Aorta (tissue), 5 donors: ENCODE measurements at places on chromosomes 11 and 22. TPM values are rescaled to one million over a fixed set of nuclear protein-coding genes. Genes with fewer than 3 reads are reported as not detected.

Gene DEFB131B
- total RNA-seq, result not detected

Gene ANO9
- 1.3 TPM for total RNA-seq

Gene CNGA4
- total RNA-seq, result 0.33 TPM

Gene CHRM4
- not detected for total RNA-seq

DNA sequence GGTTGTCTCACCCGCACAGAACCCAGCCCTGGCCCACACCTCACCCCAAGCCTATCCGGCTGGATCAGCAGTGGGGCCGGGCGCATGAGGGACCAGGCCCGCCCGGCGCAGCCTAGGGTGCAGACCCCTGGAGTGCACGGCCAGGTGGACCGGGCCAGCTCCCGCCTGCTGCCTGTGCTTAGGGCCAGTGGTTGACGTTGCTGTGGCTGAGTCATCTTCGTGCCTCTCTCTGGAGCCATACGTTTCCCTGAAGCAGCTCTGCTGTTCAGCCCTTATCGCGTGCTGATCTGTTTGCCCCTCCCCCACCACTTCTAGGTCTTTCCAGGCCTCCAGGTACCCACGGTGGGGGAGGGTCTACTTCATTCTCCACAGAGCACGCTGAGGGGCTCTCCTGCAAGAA lies 39.5 kb downstream of the CDKN1C start:
- no peak for DNase-seq

- DNase-seq, result no peak
Measured at GRCh38 chr11:14371249-14371648, 12.3 kb upstream of the RRAS2 start.

DNA sequence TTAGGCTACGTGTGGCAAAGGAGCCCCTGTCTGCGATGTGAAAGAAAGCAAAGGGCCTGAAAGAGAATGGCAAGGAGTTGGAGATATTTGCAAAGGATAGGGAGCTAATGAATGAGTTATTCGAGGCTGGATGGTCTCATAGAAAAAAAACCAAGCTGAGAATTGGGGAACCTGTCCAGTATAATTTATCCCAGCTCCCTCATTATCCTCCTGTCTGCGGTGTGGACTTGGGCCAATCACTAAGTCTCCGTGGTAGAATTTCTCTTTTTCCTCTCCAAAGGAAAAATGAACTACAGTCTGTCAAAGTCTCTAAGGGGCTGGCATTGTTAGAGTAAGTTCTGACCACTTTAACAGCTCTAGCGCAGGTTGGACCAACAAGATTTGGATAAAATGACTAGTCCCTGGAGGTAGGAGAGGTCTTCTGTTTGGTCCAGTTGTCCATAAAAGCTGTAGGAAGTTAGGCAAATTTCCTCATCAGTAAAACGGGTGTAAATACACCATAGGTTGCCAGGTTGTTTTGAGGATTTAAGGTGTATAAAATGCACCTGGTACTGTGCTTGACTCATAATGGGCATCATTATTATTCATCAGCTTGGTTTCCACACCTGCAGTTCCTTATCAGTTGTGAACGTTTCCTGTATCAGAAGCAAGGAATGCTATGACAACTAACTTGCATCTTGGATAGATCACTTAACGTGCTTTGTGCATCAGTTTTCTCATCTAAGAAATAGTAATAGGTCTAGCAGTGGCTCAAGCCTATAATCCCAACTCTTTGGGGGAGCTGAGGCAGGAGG lies 10.3 kb upstream of the CDON start:
- DNase-seq, result no peak

DNA sequence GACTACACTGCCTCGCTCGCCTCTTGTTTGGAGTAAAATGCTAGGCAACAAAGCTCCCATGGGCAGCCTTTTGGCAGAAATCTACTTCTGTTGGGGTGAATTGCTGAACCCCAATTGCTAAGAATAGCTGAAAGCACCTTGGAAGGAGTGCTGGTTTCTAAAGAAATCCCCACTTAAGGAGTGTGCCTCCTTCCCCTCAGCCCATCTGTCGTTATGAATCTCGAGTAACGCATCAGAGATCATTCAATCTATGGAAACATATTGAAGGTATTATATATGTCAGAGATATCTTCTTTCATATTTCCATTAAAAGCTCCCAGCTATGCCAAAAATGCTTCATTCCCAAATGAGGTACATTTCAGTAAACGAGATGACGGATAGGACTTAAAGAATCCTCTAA lies 229.6 kb upstream of the BLID start:
- DNase-seq, result no peak

DNA sequence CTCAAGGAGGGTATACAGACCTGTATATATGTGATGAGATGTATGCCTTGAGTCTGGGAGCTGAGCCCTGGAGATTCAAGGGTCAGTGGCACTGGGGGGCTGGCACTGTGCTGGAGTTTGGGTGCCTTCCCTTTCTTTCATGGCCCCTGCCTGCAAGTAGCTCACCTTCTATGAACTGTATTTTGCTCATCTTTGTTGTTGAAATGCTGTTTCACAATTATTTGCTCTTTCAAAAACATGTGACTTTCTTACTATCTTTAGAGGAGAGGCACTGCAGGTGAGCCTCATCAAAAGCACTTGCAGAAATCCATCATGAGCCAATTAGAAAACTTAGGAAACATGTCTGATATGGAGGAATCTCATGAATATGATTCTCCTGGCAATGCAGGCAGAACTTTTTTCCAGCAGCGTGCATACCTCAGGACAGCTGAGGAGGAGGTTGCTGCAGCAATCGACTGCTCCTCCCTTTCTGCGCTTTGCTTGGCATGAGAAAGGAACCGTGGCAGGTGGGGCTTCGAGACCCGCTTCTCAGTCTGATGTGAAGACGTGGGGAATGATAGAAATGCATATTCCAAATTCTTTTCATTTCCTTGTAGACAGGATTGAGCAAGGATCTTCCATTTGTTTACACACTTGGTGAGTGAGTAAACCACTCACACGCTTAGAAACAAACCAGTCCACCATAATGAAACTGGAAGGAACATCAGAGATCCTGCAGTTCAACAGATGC lies 178.4 kb upstream of the E2F8 start:
- DNase-seq, result no peak

- DNase-seq, result no peak
Measured at GRCh38 chr11:8098879-8099278, 17.9 kb downstream of the TUB start.

- peak; percentile 34 for DNase-seq
Measured at GRCh38 chr11:8289492-8289918, 25.8 kb upstream of the LMO1 start.

- DNase-seq, result no peak
Measured at GRCh38 chr11:62172294-62172693, 17.7 kb upstream of the SCGB1D1 start.

DNA sequence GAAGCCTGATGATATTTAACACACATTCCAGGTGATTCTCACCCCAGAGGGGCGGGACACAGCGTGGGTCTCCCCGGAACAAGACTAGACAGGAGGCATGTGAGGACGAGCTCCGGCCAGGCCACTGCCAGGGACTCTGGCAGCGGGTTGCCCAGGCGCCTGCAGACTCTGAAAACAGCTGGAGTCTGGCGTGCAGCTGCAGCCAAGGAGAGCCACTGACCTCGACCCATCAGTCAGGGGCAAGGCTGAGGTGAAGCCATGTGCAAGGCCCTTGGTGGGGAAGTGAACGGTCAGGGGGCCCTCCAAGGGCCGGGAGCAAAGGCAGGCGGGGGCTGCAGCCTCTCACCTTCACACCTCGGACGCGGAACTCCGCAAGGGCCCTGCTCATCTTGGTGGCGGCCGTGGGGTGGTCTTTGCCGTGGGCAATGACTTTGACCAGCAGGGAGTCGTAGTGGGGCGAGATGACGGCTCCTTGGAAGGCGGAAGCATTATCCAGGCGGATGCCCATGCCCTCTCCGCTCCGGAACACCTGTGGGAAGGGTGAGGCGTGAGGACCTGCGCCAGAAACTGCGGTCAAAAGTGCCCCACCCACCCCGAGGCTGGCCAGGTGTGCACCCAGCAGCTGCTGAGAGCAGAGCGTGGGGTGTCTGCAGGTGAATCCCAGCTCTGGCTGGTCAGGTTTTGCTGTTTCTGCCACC lies 6.7 kb downstream of the LRFN4 start:
- DNase-seq, result no peak

GRCh38 chr22:24482575-24482974 lies 12.6 kb upstream of the UPB1 start:
- DNase-seq, result no peak

GRCh38 chr11:62506413-62507124 lies 40.0 kb downstream of the AHNAK start:
- DNase-seq, result no peak

- DNase-seq, result no peak
Measured at GRCh38 chr11:122393209-122393860, 262.2 kb upstream of the UBASH3B start.

- DNase-seq, result no peak
Measured at GRCh38 chr11:62580959-62581715, 7.4 kb upstream of the EEF1G start.

GRCh38 chr11:71255323-71255722 lies 2.9 kb upstream of the SHANK2 start:
- no peak for DNase-seq
